ENCODE measurements at places on chromosomes 2 and 18.

- no peak for DNase-seq
Measured at GRCh38 chr18:62658028-62658427, 57.3 kb upstream of the PHLPP1 start.

DNA sequence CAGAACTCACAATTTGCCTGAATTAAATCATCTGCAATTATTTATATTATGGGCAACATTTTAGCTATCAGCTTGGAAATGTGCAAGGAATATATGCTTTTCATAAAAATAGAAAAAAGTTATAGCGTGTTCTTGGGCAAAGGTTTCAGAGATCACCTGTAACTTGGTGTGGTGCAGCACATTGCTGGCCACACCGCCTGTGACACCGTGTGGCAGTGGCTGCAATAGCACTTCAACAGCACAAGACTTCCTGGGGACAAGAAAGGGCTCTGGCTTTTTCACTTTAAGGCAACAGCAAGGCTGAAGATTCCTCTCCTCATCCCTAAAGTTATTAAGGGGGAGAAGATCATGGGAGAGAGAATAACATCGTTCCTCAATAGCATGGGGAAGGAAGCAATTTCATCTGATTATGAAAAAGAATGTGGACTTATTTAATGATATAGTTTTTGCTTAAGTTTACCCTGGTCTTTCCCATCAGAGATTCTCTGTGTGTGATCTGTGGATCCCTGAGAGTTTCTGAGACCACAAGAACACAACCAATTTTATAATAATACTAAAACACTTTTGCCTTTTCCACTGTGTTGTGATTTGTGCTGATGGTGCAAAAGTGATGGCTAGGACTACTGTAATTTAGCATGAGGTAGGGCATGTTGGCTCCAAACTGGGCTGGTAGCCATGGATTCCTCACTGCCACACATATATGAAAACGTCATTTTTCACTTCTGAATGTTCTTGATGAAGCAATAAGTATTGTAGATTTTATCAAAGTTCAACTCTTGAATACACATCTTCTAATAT is 15.0 kb upstream of the SERPINB3 start:
- DNase-seq, result no peak

DNA sequence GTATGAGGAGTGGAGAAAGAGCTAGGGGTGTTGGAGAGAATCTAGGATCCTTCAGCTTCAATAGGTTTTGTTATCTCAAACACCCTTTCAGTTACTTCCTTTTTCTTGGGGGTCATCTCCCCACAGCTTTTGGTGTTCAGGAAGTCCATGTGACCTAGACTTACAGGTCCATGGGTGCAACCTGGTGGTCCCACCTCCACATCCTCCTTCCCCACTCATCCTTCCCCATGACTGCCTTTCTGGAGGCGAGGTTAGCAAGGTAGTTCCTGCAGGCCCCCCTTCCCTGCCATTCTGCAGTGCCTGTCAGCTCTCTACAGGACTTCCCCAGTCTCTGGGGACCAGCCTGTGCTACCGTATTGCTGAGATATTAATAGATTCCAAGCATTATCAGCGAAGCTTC is 107.6 kb downstream of the TMEM17 start:
- DNase-seq, result no peak

- DNase-seq, result no peak
Measured at GRCh38 chr2:241560162-241560882, 1.8 kb downstream of the BOK start.

DNA sequence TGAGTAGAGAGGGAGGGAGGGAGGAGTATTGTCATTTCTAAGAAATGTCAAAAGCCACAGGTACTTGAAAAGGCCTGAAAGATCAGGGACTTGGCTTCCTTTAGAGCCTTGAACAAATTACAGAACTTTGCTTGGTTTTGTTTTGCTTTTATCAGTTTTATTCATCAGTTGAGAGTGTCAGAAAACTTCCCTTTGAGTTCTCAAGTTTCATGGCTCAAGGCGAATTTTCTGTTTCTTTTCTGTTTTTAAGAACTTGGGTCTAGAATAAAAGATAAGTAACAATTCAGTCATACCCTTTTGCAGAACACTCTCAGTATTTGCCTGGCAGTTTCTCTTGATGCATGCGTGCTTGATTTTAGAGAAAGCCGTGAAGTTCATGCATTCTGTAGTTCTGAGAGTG is 531.9 kb downstream of the PARD3B start:
- no peak for DNase-seq

GRCh38 chr2:217065695-217066405 is 206.0 kb upstream of the TNP1 start:
- no peak for DNase-seq

GRCh38 chr18:57855551-57855950 is 52.4 kb upstream of the ATP8B1 start:
- no peak for DNase-seq

DNA sequence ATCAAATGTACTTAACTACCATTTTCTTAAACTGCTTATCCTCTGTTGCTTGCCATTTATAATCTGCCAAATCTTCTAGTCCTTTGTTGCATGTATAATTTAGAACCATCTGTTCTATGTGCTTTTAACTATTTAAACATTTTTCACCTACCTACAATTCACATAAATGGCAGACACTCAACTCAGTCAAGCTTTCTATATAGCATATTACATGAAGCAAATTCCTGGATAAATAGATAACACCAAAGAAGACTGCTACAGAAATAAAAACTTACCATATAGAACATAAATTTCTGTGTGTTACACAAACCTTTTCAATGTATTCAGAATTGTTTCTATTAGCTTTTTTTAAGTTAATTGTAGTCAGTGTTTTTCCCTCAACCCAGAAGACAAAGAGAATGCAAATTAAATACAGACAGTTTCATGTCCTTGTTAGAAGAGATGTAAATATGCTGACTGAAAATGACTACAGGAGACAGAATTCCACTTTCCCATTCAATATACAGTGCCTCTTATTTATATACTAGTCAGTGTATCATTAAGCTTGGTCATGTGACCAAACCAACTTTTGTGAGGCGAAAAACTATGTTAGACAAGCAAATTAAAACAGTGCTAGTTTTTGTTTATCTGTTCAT is 2.6 kb downstream of the BAZ2B start:
- no peak for DNase-seq

DNA sequence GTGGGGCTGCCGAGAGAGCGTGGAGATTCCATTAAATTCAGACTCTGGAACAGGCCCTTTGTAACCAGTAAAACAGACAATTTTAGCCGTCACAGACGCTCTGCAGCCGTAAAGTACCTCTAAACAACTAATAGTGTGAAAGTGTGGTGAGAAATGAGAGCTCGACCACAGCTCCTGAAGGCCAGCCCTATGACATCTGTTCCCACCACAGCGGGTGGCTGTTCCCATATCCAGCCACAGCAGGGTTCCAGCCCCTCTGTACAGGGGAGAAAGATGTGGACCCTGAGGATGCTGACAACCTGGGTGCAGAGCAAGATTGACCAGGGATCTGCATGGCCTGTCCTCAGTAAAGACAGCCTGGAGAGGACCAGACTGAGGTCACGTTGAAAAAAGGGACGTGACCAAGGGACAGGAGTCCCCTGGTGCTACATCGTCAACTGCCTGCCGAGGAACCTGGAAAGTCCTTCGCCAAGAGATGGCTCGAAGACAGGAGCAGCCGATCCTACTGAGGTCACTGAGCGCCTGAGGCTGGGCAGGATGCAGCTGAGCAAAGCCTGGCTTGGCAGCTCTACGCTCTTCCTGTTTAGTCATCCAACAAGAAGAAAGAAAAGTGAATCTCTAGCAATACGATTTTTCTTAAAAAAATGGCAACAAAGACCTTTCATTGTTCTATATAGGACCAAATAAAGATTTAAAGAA is 831.7 kb downstream of the RNF144A start:
- DNase-seq, result no peak

- no peak for DNase-seq
Measured at GRCh38 chr2:72413716-72414115, 266.1 kb upstream of the CYP26B1 start.

GRCh38 chr2:237011206-237011795 is 74.4 kb upstream of the COPS8 start:
- no peak for DNase-seq

GRCh38 chr2:137893145-137893544 is 71.1 kb upstream of the HNMT start:
- DNase-seq, result no peak

DNA sequence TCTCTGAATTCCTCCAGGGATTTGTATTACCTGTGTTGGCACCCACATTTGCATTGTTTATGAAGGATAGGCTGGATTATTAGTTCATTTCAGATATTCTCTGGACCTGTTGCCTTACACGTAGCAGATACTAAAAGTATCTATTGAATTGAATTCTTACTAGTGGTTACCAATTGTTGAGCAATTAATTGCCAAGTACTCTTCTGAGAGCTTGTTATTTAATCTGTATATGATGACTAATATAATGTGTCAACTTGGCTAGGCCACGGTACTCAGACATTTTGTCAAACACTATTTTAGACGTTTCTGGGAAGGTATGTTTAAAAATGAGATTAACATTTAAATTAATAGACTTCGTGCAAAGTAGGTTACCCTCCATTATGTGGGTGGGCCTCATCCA is 2.5 kb upstream of the SPP2 start:
- DNase-seq, result no peak

- DNase-seq, result no peak
Measured at GRCh38 chr2:44972771-44973535, 31.5 kb downstream of the SIX3 start.

- DNase-seq, result no peak
Measured at GRCh38 chr2:239724851-239725550, 300.1 kb downstream of the NDUFA10 start.

- DNase-seq, result no peak
Measured at GRCh38 chr2:20578895-20579825, 71.7 kb downstream of the HS1BP3 start.

GRCh38 chr2:69659941-69660483 is 16.5 kb upstream of the AAK1 start:
- DNase-seq, result no peak

GRCh38 chr2:112199188-112199587 is 55.7 kb downstream of the ZC3H8 start:
- DNase-seq, result no peak

DNA sequence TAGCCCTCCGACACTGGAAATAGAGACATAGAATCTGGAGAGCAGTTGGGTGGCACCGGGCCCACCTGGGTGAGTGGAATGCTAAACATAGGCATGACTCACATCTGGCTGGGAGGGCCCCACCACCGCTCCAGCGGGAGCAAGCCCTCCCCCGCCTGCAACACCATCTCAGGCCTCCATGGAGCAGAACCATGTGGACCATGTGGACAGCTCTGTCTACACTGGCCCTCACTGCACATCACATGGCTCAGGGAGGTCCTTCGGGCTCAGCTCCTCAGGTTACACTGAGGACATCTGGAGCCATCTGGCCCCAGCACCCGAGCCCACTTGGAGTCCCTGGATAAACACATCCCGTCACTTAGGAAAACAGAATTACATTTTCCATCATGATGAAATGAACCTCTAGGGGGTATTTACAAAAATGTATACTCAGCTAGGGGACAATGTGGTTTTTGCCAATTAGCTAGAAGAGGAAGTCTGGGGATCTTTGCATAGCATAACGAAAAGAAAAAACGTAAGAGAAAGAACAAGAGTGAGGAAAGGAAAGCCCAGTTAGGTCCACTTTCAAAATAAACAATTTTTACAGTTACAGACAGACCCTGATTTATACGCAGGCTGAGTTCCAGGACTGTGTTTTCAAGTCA is 30.7 kb upstream of the MLPH start:
- no peak for DNase-seq

GRCh38 chr2:138779406-138779780 is 797 bp downstream of the NXPH2 start:
- DNase-seq, result no peak

DNA sequence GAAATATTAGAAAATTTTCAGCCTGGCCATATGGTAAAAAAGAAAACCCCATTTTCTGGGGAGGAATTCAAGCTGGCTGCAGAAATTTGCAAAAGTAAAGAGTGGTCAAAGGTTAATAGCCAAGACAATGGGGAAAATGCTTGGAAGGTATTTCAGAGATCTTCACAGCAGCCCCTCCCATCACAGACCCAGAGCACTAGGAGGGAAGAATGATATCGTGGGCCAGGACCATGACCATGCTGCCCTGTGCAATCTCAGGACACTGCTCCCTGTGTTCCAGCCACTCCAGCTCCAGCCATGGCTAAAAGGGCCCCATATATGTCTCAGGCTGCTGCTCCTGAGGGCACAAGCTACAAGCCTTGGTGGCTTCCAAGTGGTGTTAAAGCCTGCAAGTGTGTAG is 93.9 kb upstream of the AGAP1 start:
- DNase-seq, result no peak

GRCh38 chr2:949384-950079 is 1.1 kb upstream of the SNTG2 start:
- no peak for DNase-seq

All from T follicular helper cell (primary cell).